Esophagus squamous epithelium (tissue), 5 donors: ENCODE measurements at places on chromosomes 16 and 17.

GRCh38 chr17:601244-601925 is 113.3 kb downstream of the VPS53 start:
- DNase-seq: no peak

GRCh38 chr17:32564325-32564724 is 77.5 kb downstream of the CDK5R1 start:
- no peak for DNase-seq

GRCh38 chr16:72270531-72270930 is 98.6 kb upstream of the PMFBP1 start:
- no peak for DNase-seq

GRCh38 chr17:36661047-36661666 is 59.8 kb downstream of the MRM1 start:
- DNase-seq: no peak

DNA sequence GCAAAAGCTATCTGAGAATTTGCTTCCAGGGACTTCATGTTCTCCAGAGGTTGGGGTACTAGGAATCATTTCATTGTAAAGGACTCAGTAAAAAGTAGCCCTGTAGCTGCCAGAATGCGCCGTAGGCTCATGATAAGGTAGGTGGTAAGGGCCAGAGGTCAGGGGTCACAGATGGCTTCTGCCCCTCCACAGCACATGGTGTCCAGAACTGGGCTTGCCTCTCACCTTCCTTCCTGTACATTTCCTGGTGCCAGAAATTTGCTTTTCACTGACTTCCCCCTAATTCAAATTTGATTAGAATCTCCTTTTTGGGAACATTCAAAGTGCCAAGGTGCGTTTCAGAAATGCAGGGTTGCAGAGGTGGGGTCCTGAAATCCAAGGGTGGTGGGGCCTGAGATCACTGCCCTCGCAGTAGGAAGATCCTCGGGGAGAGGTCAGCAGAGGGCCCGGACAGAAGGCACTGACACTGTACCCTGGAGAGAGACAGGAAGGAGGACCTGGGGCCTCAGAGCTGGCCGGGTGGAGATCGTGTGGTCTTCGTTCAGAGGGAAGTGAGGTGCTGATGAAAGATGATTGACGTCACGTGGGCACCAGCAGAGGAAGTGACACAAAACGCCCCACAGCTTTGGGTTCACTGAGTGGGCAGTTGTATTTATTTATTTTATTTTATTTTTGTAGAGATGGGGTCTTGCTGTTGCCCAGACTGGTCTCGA is 25.5 kb upstream of the METRNL start:
- no peak for DNase-seq

- DNase-seq: no peak
Measured at GRCh38 chr16:79261481-79261940, 339.0 kb downstream of the MAF start.

- no peak for DNase-seq
Measured at GRCh38 chr17:10327640-10328039, 45.2 kb downstream of the MYH13 start.

- DNase-seq: no peak
Measured at GRCh38 chr17:79008666-79009387, 737 bp downstream of the CANT1 start.

- no peak for DNase-seq
Measured at GRCh38 chr16:49531931-49532840, 158.6 kb downstream of the C16orf78 start.

GRCh38 chr17:149897-150584 is 12.7 kb downstream of the SCGB1C2 start:
- DNase-seq: no peak

DNA sequence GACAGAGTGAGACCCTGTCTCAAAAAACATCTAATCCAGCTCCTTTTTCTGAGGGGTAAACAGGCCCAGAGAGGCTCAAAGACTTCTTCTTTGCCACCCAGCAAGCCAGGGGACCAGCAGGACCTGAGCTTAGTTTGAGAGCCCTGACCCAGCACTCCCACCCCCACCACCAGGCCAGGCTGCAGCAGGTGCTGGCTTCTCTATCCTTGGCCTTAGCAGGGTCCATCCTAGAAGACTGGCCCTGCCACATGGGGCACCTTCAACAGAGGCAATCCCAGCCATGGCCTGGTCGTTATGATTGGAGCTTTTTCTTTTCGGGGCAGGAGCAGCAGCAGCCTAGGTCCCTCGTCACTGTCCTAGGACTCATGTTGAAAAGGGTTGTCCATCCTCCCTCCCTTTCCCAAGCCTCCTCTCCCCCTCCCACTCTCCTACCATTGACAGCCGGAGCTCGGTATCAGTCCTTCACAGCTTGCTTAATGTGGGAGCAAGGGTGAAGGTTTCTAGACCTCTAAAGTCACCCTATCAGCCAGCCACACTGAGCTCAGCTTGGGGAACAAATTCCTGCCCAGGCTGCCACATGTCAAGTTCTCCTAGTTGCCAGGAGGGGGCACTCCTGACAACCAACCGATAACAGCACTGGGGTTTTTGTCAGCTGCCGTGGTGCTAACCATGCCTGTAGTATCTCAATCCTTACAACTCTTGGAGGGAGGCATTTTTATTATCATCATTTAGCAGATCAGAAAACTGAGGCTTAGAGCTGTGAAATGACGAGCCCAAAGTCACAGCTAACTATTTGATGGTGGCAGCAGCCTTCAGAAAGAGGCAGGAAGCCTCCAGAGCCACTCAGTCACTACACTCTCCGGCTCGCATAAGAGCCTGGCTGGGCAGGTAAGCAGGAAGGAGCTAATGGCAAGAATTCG is 11.2 kb downstream of the MRPL27 start:
- DNase-seq: no peak
